ENCODE measurements at places on chromosomes 2 and 18.
A peak's percentile ranks its signal among the peaks of the same experiment; 100 is the strongest.

GRCh38 chr2:50374711-50375110 is 657.2 kb downstream of the NRXN1 start:
- DNase-seq = no peak

DNA sequence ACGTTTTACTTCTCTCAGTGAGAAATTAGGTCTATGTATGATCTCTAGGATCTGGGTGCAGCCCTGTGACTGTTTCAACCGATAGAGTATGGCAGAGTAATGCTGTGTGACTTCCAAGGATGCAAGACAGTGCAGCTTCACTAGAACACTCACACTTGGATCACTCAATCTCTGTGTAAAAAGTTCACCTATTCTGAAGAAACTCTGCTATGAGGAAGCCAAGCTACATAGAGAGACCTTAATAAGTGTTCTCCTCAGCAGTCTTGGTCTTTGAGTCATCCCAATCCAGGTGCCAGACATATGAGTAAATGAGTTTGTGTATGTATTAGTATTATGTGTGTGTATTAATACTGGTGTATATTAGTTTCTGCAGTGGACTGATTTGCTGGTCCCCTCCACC is 335.0 kb downstream of the NR4A2 start:
- DNase-seq = no peak

DNA sequence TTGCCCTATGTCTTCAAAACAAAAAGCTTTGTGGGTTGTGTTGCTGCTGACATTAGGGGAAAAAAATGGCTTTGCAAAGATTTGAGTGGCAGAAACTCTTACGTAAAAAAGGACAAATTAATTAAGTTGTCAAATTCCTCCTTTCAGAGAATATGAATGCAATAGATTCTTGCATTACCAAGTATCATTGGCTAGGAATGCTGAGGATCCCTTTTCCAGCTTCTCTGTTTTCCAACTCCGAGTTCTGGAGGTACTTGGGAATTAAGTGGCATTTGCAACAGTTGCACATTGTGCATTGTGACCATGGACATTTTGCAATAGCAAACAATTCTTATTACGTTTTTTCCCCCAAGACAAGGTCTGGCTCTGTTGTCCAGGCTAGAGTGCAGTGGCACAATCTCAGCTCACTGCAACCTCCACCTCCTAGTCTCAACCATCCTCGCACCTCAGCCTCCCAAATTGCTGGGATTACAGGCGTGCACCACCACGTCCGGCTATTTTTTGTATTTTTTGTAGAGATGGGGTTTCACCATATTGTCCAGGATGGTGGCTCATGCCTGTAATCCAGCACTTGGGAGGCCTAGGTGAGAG is 29.9 kb upstream of the PPP1CB start:
- no peak for DNase-seq

GRCh38 chr2:144849612-144850011 is 329.7 kb upstream of the ZEB2 start:
- DNase-seq = no peak

DNA sequence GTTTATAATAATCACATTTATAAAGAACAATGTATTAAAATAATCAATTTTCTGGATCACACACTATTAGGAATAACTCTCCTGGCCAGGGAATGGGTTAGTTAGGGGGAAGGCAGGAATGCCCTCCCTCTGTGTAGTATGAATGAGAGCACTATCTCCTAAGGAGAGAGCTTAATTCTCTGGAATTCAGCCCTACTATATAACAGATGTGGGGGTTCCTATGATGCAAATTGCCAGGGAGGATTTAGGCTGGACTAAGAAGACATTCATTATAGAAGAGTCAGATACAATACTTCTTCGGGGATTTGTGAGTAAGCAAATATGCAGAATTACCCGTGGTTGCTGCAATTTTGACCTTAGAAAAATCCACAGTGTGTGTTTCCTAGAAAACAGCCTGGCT is 250.1 kb upstream of the VRK2 start:
- DNase-seq = no peak

DNA sequence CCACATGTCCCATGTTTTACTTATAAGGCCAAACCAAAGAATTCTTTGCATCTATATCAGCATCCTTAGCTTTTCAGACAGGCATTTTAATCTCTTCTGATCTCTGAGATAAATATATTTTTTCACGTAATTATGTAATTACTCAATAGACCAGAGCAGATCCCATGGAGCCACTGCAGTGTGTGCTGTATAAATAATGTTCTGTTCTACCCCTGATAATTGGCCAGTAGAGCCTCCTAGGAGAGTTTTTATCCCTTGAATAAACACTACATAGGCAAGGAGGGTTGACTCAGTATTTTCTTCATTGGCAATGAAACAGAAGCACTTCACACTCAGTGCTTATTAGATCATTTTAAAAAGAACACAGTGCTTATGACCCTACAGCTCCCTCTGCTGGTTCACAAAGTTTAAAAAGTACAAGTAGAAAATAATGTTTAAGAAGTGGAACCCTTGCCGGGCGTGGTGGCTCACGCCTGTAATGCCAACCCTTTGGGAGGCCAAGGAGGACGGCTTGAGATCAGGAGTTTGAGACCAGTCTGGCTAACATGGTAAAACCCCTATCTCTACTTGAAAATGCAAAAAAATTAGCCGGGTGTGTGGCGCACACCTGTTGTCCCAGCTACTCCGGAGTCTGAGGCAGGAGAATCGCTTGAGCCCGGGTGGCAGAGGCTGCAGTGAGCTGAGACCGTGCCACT is 91.9 kb downstream of the PPP1R1C start:
- DNase-seq = peak; percentile 29

- DNase-seq = no peak
These were observed 216.4 kb upstream of the OSR1 start for GRCh38 chr2:19574778-19575260.

GRCh38 chr2:180647221-180647620 is 333.2 kb upstream of the UBE2E3 start:
- no peak for DNase-seq
